NCI-H748 treated with DMSO at 0.1 percent for 48 hours (cell line): ENCODE measurements at places on chromosomes 6 and 20.

DNA sequence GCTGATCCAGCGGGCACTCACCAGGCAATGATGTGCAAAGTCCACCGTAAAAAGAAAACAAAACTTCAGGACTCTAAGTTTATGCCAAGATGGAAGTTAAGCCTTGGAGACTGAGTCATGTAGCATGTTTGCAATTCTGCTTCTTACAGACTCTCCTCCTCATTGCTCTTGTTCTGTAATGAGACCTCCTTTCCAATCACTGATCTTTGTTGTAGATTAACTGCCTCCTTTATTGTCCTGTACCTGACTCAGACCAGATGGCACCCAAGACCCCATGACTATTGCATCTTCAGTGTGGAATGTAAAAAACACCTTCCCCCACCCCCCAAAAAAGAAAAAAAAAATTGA, 11.2 kb downstream of the NEU1 start:
- no peak for DNase-seq

DNA sequence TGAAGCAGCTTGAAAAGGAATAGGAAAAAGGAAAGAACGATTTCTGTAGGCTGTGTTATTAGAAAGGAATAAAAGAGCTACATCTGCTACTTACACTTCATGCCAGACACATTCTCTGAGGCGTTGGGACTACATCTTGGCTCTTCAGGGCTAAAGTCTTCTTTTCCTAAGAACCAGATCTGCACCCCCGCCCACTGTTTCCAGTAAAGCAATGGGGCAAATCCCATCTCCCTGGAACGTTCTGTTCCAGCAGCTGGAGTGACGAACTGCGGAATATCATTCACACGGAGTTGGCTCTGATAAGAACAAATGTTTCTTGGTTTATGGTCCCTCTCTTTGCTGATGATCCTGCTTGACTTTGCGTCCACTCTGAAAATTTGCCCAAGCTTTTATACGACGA, 26.9 kb downstream of the FAM50B start:
- DNase-seq, result no peak

DNA sequence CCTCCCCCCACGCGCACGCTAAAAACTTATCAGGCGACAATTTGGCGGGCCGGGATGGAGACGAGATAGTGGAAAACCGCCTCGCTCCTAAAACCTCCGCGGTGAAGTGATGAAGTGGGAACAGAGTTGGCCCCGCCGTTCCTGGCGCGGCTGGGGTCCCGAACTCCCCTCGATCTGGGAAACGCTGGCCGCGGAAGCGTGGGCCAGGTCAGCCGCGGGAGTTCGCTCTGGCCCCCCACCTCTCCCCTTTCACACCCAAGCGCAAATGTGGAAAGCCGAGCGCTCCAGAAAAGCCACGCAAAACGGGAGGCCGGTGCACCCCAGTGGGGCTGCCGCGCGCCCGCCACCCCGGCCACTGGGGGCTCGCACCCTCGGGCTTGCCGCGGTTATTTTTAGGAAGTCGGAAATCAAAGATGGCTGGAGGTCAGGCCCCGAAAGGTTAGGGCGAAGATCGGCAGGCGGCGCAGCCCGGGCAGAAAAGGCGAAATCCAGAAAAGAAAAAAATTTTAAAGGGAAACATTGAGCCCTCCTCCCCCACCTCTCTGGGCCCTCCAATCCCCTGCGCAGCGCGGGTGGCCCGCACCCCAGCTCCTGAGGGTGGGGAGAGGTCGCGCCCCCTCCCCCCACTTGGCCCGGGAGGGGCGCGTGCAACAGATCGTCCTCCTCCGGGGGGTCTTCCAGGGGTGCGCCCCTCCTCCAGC, 1.0 kb downstream of the SALL4 start:
- DNase-seq, result no peak

- DNase-seq, result no peak
Measured at GRCh38 chr6:42313941-42314570, 96.4 kb upstream of the MRPS10 start.

- DNase-seq, result no peak
Measured at GRCh38 chr20:12069181-12069580, 151.5 kb downstream of the BTBD3 start.

GRCh38 chr6:148831531-148831930, 84.7 kb downstream of the UST start:
- DNase-seq, result no peak

DNA sequence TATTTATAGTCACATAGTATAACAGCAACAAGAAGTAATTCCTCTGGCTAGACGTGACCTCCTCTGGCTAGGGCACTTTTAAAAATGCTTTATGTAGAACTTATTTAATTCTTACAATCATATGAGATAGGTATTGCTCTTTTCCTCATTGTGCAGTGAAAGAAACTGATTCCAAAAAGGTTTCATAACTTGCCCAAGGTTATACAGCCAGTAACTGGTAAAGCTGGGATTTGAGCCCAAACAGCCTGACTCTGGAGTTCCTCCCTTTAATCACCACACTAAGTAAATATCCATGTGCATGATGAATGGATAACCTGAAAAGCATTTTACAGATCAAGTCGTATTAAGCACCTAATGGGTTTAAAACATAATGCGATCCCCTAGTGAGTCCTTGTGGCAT, 214.6 kb downstream of the PRL start:
- DNase-seq, result peak; percentile 47

- DNase-seq, result no peak
Measured at GRCh38 chr6:167148021-167148420, 9.8 kb downstream of the GPR31 start.

DNA sequence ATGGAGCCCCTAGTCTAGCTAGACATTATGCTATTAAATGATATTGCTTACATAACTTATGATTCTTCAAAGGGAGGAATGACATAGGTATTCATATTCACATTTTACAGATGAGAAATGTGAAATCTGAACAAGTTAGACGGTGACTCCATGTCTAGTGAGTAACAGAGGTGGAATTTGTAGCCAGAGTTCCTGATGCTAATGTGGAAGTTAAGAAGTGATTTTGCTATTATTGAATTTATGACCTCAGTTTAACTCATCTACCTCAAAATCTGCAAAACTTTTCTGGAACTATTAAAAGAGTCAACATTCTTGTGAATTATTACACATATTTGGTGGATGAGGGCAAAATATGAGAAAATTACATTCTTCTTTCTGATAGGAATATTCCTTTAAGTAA, 347.6 kb upstream of the MMS22L start:
- DNase-seq, result no peak

- no peak for DNase-seq
Measured at GRCh38 chr6:32046450-32047083, 8.4 kb downstream of the CYP21A2 start.

GRCh38 chr6:157368359-157369049, 12.5 kb upstream of the ZDHHC14 start:
- DNase-seq, result no peak
